ENCODE measurements at places on chromosomes 13 and 19.

- DNase-seq = no peak
- H3K36me3 ChIP-seq = peaks cover 4% of the 10 kb centered on the region
- H3K4me3 ChIP-seq = no peak overlapping the region
Measured at GRCh38 chr19:33098055-33098534, 17.1 kb downstream of the GPATCH1 start.

- H3K4me1 ChIP-seq = peaks cover 12% of the 10 kb centered on the region
- DNase-seq = no peak
- no peaks in the 10 kb centered on the region for H3K27me3 ChIP-seq
- no peak overlapping the region for H3K27ac ChIP-seq
Measured at GRCh38 chr19:27673986-27674385, 1539.0 kb downstream of the UQCRFS1 start.

- no peaks in the 10 kb centered on the region for H3K36me3 ChIP-seq
- no peaks in the 10 kb centered on the region for H3K27me3 ChIP-seq
- no peak for DNase-seq
Measured at GRCh38 chr13:92297971-92298942, 899.8 kb downstream of the GPC5 start.

DNA sequence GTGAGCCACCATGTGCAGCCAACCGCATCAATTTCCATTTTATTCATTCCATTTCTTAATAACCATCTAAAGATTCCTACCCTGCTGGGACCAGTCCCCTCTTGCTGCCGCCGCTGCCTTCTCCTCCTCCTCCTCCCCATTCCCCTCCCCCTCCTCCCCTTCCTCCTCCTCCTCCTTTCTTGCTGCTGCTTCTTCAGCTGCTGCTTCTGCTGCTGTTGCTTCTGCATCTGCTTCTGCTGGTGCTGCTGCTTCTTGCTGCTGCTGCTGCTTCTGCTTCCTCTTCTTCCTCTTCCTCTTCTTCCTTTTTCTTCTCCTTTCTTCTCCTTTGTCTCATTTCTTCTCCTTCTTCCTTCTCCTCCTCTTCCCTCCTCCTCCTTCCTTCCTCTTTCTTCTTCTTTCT, 20.0 kb upstream of the SPRYD7 start:
- no peaks in the 10 kb centered on the region for H3K4me1 ChIP-seq
- no peaks in the 10 kb centered on the region for H3K36me3 ChIP-seq
- H3K4me3 ChIP-seq = no peak overlapping the region
- no peak for DNase-seq
- H3K27ac ChIP-seq = no peak overlapping the region

- peak; percentile 16 for DNase-seq
- no peaks in the 10 kb centered on the region for H3K36me3 ChIP-seq
- no peaks in the 10 kb centered on the region for H3K4me1 ChIP-seq
Measured at GRCh38 chr13:91212231-91212630, 135.3 kb upstream of the MIR17HG start.
